ENCODE measurements at places on chromosomes 11 and 22.

- no peak for DNase-seq
These were observed 92.8 kb upstream of the OR9G4 start for GRCh38 chr11:56841210-56841810.

DNA sequence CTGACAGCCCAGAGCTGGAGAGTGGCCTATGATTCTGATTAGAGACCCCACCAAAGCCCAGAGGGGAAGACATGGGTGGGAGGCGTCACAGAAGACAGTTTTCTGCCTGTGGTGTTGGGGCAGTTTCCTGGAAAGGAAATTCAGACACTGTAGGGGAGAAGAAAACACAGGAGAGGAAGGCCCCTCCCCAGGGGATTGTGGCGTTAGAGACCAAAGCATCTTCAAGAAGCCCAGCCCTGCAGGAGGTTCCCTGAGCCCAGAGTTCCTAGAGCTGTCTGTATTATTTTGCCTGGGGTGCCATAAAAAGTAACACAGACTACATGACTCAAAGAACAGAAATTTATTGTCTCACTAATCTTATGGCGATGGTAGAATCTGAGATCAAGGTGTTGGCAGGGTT, 40.2 kb upstream of the PRAME start:
- no peak for DNase-seq

DNA sequence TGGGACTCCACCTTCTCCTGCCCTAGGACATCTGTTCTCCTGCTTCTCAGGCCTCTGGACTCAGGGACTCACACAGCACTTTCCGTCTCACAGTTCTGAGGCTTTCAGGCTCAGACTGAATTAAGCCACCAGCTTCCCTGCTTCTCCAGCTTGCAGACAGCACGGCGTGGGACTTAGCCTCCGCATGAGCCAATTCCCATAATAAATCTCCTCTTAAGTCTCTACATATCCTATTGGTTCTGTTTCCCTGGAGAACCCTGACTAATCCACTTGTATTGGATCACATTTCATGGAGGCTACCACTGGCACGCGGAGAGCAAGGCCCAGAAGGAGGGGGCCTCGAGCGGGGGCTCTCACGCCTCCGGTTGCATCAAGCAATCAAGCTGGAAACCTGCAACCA, 1313.6 kb downstream of the TBC1D22A start:
- DNase-seq, result no peak

DNA sequence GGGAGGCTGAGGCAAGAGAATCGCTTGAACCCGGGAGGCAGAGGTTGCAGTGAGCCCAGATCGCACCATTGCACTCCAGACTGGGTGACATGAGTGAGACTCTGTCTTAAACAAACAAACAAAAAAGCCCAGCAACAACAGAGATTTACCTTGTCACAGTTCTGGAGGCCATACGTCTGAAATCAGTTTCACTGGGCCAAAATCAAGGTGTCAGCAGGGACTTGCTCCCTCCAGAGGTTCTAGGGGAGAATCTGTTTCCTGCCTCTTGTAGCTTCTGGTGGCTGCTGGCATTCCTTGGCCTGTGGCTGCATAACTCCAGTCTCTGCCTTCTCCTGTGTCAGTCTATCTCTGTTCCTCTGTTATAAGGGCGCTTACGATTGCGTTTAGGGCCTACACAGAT, 1.5 kb downstream of the DDX10 start:
- DNase-seq, result no peak

DNA sequence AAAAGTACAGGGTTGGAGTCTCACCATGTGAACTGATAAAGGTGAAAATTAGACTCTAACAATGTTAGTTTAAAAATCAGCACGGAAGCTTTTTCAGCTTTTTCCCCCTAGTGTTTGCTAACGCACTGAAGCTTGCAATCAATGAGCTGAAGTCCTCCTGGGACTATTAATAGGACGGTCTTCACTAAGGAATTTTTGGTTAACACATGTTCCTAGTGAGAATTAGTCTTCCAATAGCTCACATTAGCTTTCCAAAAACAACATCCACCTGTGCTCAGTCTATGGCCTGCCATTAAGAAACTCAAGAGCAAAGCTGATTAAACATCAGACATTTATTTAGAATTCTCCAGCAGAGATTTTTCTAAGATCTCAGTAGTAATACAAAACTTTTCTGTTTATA, 26.7 kb upstream of the DDI1 start:
- DNase-seq, result no peak

- DNase-seq, result no peak
These were observed 60.3 kb downstream of the SIK3 start for GRCh38 chr11:117037975-117038350.

DNA sequence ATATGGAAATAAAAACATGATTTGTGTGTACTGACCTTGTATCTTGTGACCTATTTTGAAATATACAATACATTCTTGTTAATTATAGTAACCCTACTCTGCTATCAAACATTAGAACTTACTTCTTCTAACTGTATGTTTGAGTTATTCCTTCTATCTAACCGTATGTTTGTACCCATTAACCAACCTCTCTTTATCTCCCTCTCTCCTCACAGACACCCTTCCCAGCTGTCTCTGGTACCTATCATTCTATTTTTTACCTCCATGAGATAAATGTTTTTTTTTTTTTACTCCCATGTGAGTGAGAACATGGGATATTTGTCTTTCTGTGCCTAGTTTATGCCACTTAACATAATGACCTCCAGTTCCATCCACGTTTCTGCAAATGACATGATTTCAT, 128.7 kb downstream of the DDX10 start:
- no peak for DNase-seq

- DNase-seq, result no peak
These were observed 116.6 kb upstream of the THY1 start for GRCh38 chr11:119539583-119539982.

GRCh38 chr22:46145361-46145851, 4.9 kb upstream of the PPARA start:
- no peak for DNase-seq

GRCh38 chr11:68140496-68141245, 19.5 kb upstream of the CHKA start:
- DNase-seq, result no peak

DNA sequence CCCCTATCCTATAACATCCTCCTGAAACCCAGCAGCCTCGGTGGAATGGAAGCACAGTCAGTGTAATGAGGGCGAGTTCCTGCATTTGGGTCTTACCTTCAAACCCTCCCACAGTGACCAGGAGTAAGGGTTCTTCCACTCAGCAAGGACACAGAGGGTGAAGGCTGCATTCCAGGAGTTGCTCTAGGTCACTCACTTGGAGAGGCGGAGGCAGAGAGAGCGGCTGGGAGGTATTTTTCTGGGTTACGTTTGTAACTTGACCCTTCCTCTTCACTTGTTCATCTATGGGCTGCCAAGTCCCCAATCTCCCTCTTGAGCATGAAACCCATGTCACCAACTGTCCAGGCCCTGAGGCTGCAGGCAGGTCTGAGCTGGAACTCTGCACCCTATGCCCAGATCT, 36.8 kb upstream of the SHISAL1 start:
- DNase-seq, result no peak

GRCh38 chr11:6778518-6778917, 4.3 kb upstream of the OR2AG1 start:
- DNase-seq, result no peak

- no peak for DNase-seq
These were observed 750.6 kb upstream of the CCDC90B start for GRCh38 chr11:84036664-84037194.

DNA sequence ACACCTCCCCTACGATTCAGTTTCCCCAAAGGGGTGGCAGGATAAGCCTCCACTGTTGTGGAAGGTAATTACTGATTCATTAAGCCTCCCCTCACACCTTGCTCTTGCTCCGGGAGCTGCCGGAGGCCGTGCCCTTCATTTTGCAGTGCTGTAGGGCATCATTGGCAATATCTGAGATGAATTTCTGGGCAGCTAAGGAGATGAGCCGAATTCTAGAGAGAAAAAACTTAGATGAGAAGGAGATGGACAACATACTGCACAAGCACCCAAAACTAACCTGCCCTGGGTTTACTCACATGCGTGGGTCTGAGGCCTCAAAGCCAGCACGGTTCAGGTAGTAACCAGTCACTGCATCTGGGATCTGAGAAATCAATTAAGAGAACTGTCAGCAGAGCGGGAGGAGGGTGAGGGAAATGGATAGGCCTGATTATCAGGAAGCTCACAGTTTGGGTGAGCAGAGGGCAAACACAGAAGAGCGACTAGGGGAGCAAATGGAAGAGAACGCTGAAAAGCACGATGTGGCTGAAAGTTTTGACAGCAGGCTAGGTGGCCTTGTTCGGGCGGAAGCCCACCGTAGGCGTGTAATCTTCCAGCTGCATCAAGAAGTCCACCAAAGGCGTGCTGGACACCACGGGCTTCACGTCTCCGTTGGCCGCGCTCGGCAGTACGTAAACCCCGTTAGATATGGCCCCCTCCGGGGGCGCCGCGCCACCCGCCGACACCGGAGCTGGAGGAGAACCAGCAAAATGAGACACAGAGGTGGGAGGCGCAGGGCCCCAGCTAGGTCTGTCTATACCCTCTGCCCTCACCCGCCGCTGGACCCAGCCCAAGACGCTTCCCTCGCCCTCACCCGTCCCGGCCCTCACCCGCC, 689 bp downstream of the TAF10 start:
- DNase-seq, result no peak

- DNase-seq, result no peak
These were observed 821 bp downstream of the CELF1 start for GRCh38 chr11:47552056-47552565.

DNA sequence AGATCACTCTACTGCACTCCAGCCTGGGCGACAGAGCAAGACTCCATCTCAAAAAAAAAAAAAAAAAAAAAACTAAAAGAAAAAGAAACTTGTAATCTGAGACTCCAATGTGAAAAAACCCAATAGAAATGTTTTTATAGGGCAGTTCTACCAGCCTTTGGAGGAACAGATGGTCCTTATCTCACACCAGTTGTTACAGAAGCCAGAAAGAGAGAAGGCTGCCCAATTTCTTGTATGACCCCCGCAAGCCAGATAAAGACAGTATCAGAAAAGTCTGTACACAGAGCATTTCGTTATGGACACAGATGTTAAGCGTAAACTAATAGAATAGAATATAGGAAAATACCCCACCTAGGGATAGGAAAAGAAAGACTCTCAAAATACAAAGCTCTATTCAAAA, 11.3 kb upstream of the TSGA10IP start:
- no peak for DNase-seq

- DNase-seq, result no peak
These were observed 5.1 kb downstream of the MPZL3 start for GRCh38 chr11:118247041-118247440.

- DNase-seq, result no peak
These were observed 91.3 kb downstream of the LRRC32 start for GRCh38 chr11:76579056-76579751.

GRCh38 chr11:32983506-32983905, 32.2 kb upstream of the DEPDC7 start:
- no peak for DNase-seq

DNA sequence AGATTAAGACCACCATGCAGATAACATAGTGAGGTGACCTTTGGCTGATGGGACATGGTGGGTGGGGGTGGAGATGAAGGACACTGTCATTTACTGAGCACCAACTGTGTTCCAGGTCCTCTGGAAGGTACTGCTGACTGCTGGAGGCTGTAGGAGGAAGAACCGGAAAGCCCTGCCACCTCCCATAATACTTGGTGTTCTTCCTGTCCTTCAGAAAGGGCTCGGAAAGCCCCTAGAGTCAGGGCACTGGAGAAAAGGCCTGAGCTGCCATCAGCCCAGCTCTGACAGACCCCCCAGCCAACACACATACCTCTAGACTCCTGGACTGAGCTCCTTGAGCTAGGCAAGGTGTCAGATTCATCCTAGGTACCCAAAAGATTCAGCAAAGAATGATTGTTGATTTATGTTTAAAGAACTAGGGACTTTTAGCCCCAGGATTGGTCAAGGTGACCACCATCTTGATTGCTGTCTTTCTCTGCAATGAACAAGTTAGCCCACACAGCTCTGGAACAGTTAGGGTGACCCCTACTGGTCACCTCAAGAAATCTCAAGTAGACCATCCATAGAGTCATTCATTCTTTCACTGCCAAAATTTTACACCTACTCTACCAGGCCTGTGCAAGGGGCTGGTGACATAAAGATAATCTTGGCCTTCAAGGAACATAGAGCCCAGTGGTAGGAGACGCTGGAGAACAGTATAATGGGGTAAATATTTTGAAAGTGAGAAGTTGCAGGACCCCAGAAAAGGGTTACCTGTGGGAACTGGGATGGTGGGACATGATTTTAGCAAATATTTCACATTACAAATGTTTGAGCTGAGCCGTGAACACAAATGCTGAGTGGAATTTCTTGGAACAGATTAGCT, 39.4 kb downstream of the IRAG1 start:
- DNase-seq, result peak; percentile 11

DNA sequence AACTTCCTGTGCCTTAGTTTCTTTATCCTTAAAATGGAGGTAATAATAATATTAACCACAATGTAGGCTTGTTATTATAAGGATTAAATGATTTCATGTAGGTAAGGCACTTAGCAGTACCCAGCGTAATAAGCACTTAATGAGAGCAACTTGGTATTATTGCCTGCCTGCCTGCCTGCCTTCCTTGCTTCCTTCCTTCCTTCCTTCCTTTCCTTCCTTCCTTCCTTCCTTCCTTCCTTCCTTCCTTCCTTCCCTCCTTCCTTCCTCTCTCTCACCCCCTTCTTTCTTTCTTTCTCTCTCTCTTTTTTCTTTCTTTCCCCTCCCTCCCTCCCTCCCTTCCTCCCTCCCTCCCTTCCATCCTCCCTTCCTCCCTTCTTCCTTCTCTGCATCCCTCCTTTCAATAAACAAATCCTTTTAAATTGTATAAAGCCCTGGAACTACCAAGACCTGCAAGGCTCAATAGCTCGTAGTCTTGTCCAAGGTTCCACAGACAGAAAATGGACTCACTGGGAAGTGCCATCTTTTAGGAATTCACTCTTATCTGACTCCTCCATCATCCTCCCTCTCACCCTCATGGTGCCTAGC, 20.7 kb upstream of the TIMP3 start:
- DNase-seq, result no peak

DNA sequence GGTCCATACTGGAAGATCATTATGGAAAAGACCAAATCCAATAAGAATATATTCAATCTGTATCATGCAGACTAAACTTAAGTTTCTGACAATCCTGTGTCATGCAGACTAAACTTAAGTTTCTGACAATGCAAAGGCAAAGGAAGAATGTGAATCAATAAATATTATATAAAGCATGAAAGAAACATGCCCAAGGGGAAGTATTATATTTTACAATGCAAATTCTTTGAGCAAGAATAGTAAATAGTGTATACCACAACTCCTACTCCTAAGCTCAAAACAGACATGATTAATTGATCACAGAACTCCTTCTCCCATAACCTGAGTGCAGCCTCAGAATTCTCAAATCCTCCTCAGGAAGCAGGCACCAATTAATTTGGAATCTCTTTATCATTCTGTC, 71.3 kb upstream of the BDNF start:
- DNase-seq, result no peak

- no peak for DNase-seq
These were observed 847 bp downstream of the ME3 start for GRCh38 chr11:86671531-86672006.

DNA sequence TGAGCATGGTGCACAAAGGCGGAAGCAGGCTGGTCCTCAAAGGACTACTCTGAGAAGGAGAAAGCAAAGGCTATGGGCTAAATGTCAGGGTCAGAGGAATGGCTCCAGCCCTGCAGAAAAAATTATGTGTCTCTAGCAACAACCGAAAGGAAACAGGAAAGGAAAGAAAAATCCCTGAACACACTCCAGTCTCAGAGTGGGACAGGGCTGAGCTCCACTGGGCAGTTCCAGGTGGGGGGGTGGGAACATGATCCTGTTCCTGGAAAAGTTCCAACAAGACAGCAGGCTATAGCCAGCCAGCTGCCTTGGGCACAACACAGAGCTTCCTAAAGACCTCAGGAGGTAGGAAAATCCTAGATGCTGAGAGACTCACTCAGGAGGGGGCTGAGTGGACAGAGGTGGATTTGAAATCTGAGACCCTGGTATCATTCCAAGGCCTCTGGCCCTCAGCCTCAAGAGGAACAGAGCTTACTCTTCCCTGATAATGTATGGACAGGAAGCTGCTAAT, 1088.2 kb downstream of the TBC1D22A start:
- DNase-seq, result no peak

Measured in activated gamma-delta T cell treated with anti-CD3 and anti-CD28 coated beads, Interleukin-2, amount 50 U/mL, for 16 hours (primary cell).